Activated B cell treated with CpG ODN at 0.5 μM for 24 hours (primary cell): ENCODE measurements at places on chromosomes 4 and X. TPM values are rescaled to one million over a fixed set of nuclear protein-coding genes. Genes with fewer than 3 reads are reported as not detected.
A peak's percentile ranks its signal among the peaks of the same experiment; 100 is the strongest.

- no peaks in the 10 kb centered on the region for H3K27me3 ChIP-seq
- no peak overlapping the region for H3K4me3 ChIP-seq
- H3K27ac ChIP-seq = no peak overlapping the region
- H3K36me3 ChIP-seq = no peaks in the 10 kb centered on the region
- H3K4me1 ChIP-seq = no peaks in the 10 kb centered on the region
Observed at GRCh38 chrX:138897621-138898492, 186.3 kb upstream of the FGF13 start.

Gene YY2
- 1.5 and 2.3 TPM in 2 replicates for total RNA-seq

Gene XAGE1A
- total RNA-seq = not detected in 2 replicates

- peaks cover 13% of the 10 kb centered on the region for H3K27me3 ChIP-seq
- H3K36me3 ChIP-seq = no peaks in the 10 kb centered on the region
- no peak overlapping the region for H3K4me3 ChIP-seq
- no peak overlapping the region for H3K27ac ChIP-seq
- H3K4me1 ChIP-seq = no peaks in the 10 kb centered on the region
- DNase-seq = no peak
Observed at GRCh38 chr4:110012917-110013316, 100.2 kb downstream of the EGF start.

Gene HCFC1
- 72.5 and 79.4 TPM in 2 replicates for total RNA-seq

- no peaks in the 10 kb centered on the region for H3K27me3 ChIP-seq
- DNase-seq = no peak
Observed at GRCh38 chr4:131488772-131489171, 1660.3 kb upstream of the PCDH10 start.

DNA sequence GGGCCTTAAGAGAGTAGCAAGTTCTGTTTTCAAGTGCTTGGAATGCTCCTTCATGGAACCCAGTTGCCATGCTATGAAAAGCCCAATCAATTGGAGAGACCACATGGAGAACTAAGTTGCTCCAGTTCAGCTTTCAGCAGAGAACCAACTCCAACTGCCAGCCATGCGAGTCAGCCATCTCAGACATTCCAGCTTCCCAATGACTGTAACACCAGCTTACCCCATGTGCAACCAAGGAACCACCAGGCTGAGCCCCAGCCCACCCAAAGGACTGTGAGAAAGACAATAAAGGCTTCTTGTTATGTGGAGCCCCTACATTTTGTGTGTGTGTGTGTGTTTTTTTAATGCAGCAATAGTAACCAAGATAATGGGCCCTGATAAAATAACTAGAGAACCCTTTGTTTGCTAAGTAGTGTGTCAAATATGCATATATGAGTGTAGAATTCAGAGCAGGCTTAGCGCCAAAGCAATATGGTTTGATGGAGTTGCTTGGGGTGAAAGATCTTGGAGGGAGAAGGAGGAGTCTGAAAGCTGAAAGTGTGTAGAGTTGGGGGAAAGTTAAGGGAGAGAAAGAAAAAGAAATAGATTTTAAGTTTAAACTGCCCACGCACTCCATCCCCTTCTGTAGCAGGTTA, 35.0 kb upstream of the CCKAR start:
- no peak overlapping the region for H3K27ac ChIP-seq
- no peaks in the 10 kb centered on the region for H3K4me1 ChIP-seq
- DNase-seq = no peak
- H3K36me3 ChIP-seq = no peaks in the 10 kb centered on the region
- H3K4me3 ChIP-seq = no peak overlapping the region
- peaks cover 14% of the 10 kb centered on the region for H3K27me3 ChIP-seq

DNA sequence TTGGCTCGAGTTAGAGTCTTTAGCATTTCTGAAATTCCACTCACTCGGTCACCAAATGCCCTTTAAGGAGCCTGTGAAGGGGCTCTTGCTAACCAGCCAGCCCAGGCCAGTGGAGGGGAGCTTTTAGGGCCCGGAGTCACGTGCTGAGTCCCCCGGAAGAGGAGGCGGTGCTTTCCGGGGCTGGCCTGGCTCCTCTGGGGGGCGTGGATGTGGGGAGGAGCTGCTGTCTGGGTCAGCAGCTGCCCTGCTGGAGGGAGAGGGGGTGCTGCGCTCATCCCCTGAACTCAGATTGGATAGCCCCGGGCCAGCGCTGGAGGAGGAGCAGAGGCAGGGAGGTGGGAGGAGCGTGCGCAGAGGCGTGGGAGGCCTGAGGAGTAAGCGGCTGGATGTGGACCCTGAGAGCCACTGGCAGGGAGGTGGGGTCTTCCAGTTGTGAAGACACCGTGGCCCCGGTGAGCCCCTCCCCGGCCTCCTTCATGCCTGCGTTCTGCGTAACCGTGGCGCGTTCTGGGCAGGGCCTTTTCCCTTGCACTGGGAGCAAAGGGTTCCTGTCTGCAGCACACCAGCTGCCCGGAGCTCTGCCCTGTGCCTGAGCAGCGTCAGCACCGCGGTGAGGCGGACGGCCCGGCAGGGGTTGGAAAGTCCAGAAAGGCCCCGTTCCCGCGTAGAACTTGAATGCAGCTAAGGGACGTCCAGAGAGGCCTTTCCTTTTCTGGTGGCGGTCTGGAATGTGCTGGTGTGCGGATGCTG, 19.7 kb downstream of the MAEA start:
- H3K27me3 ChIP-seq = no peaks in the 10 kb centered on the region
- H3K4me1 ChIP-seq = peaks cover 51% of the 10 kb centered on the region
- H3K27ac ChIP-seq = no peak overlapping the region

GRCh38 chrX:149286940-149287349, 218.2 kb downstream of the IDS start:
- no peaks in the 10 kb centered on the region for H3K4me1 ChIP-seq
- no peak overlapping the region for H3K4me3 ChIP-seq
- DNase-seq = no peak
- peaks cover 2% of the 10 kb centered on the region for H3K27me3 ChIP-seq
- no peaks in the 10 kb centered on the region for H3K36me3 ChIP-seq

DNA sequence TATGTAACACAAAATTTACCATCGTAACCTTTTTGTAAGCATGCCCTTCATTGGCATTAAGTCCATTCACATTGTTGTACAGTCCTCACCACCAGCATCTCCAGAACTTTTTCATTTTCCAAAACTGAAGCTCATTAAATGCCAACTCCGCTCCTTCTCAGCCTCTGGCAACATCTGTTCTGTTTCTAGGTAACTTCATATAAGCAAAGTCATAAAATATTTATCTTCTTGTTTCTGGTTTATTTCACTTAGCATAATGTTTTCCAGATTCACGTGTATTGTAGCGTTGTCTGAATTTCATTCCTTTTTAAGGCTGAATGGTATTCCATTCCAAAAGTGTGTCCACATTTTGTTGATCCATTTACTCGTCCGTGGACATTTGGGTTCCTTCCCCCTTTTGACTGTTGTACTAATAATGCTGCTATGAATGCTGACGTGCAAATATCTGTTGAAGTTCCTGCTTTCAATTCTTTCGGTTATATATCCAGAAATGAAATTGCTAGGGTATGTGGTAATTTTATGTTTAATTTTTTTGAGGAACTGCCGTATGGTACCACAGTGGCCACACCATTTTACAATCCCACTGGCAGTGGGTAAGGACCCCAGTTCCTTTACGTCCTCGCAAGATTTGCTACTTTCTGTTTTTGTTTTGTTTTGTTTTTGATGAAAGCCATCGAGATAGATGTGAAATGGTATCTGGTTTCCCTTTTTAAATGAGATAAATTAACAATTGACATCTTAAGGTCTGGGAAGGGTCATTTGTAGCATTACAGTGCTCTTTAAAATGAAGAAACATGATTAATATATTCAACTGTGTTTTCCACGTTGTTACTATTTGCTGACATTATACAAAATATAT, 63.4 kb downstream of the PTTG2 start:
- H3K4me1 ChIP-seq = peaks cover 14% of the 10 kb centered on the region
- H3K4me3 ChIP-seq = no peak overlapping the region
- H3K36me3 ChIP-seq = peaks cover 81% of the 10 kb centered on the region
- no peak overlapping the region for H3K27ac ChIP-seq
- no peak for DNase-seq
- H3K27me3 ChIP-seq = no peaks in the 10 kb centered on the region

Gene MAOB
- total RNA-seq = not detected in 2 replicates

- peaks cover 2% of the 10 kb centered on the region for H3K27me3 ChIP-seq
- H3K36me3 ChIP-seq = no peaks in the 10 kb centered on the region
- no peak for DNase-seq
- H3K27ac ChIP-seq = no peak overlapping the region
- H3K4me1 ChIP-seq = no peaks in the 10 kb centered on the region
Observed at GRCh38 chrX:81378560-81378959, 176.7 kb downstream of the SH3BGRL start.

Gene ZDHHC15
- not detected in 2 replicates for total RNA-seq

DNA sequence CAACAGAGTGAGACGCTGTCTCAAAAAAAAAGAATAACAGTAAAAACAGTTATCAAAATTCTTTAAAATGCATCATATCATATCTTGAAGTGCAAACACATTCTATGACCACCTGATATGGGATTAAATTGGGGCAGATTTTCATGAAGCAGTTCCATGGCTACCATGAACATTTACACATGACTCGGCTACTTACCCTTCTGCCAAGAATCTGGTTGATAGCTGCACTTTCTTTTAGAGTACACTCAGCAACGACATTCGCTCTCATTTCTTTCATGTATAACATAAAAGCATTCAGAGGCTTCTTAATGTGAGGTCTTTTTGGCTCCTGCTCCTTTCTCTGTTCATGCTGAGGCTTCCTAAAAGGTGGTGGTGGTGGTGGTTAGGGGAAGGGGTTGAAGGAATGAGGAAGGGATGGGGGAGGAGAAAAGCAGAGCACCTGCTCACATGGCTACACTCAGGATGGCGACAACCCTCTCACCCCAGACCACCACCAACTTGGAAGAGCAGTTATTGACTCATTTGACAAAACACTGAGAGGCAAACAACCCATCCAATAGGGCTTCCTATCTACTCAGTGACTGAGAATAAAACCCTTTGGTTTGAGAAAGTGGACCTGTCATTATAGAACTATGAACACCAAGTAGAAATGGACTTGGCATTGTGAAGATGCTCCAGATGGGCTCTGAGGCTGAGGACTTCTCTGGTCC, 88.5 kb downstream of the HADH start:
- no peak for DNase-seq
- H3K36me3 ChIP-seq = no peaks in the 10 kb centered on the region
- no peaks in the 10 kb centered on the region for H3K4me1 ChIP-seq
- H3K27me3 ChIP-seq = peaks cover 8% of the 10 kb centered on the region

- DNase-seq = no peak
- H3K4me3 ChIP-seq = peak overlapping the region; percentile 80
- peaks cover 22% of the 10 kb centered on the region for H3K36me3 ChIP-seq
- peak overlapping the region; percentile 97 for H3K27ac ChIP-seq
- H3K4me1 ChIP-seq = peaks cover 88% of the 10 kb centered on the region
- H3K27me3 ChIP-seq = no peaks in the 10 kb centered on the region
Observed at GRCh38 chr4:140743194-140743931, 12.8 kb downstream of the TBC1D9 start.

DNA sequence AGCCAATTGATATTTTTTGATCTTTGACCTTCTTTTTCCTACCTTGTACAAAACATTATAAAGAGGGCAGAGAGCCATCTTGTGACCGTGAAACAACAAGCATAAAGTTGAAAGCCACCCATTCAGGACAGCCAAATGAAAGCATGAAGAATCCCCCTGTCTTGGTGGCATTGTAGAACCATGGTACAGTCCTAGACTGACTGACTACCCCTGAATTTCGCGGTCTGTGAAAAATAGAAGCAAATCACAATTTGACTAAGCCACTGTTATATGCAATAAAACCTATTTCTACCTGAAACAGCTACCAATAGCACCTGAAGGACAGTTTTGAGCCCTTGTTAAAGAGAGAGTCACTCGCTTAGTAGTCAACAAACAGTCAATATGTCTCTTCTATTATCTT, 527.4 kb downstream of the MID1IP1 start:
- no peak for DNase-seq
- H3K4me3 ChIP-seq = no peak overlapping the region
- H3K27me3 ChIP-seq = peaks cover 8% of the 10 kb centered on the region
- no peaks in the 10 kb centered on the region for H3K36me3 ChIP-seq
- H3K4me1 ChIP-seq = peaks cover 21% of the 10 kb centered on the region
- no peak overlapping the region for H3K27ac ChIP-seq

DNA sequence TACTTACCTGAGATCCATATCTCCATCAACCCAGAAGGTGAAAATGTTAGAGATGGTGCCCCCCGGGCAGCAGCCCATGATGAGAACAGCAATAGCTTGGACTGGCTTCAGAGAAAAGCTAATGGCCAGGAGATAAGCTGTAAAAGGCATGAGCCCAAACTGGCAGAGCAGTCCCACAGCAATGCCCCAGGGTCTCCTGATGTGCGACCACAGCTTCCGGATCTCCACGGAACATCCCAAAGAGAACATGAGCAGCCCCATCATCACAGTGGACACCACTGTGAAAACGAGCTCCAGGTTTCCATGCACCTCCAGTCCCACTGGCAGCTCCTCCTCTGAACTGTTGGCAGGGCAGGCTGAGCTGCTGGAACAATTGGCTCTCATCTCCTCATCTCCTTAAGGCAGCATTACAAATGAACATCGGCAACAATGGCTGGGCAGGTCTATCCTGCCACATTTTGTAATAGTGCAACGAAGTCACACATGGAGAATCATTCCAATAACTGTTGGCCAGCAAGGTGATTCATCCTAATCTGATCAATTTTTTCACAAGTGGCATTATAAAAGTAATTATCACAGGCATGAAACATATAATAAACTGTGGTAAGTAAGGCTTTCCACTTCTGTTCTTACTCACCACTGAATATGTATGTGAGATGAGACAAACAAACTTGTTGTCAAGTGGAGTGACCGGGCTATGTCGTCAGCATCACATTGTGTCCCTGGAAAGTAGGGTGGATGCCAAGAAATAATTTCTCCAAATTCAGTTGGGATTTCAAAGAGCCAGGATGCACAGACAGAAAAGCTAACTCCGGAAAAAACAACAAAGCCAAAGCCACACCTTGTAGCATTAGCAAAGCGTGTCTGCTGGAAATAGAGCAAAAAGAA, at the start of gene SLC10A6:
SLC10A6 (minus strand) TSS at position 653 of the 888 bp plus-strand sequence; CDS start at position 384, 269 bp downstream.
- H3K27ac ChIP-seq = no peak within 1 kb of the TSS
- H3K4me1 ChIP-seq = no peaks in the 10 kb centered on the region
- DNase-seq = no peak
- H3K36me3 ChIP-seq = no peaks in the 10 kb centered on the region
- H3K4me3 ChIP-seq = no peak within 1 kb of the TSS
